GM12878 (cell line): ENCODE measurements at places on chromosomes 3 and 15.

DNA sequence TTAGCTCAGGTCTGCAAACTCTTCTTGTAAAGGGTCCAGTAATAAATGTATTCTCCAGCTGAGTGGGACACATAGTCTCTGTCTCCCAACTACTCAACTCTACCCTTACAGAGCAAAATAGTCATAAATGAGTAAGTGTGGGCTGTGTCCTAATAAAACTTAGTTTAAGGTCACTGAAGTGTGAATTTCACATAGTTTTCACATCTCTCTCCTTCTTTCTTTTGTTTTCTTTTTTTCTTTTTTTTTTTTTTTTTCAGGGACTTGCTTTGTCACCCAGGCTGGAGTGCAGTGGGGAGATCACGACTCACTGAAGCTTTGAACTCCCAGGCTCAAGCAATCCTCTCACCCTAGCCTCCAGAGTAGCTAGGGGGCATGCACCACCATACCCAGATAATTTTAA lies 1.9 kb upstream of the ACTL6A start:
- H3K27me3 ChIP-seq, result no peaks in the 10 kb centered on the region; the same call in 1 of the 2 replicates
- H3K4me3 ChIP-seq, result no peak overlapping the region
- no peaks in the 10 kb centered on the region for H3K36me3 ChIP-seq
- DNase-seq, result no peak
- H3K27ac ChIP-seq, result no peak overlapping the region

- no peak overlapping the region for H3K27ac ChIP-seq
- no peaks in the 10 kb centered on the region for H3K36me3 ChIP-seq
- no peak overlapping the region for H3K4me3 ChIP-seq
- H3K4me1 ChIP-seq, result no peaks in the 10 kb centered on the region
- no peak for DNase-seq
Observed at GRCh38 chr15:29664406-29664805, 157.9 kb downstream of the TJP1 start.

GRCh38 chr3:105284876-105285275 lies 81.8 kb upstream of the ALCAM start:
- H3K4me3 ChIP-seq, result no peak overlapping the region
- H3K4me1 ChIP-seq, result no peaks in the 10 kb centered on the region
- no peaks in the 10 kb centered on the region for H3K27me3 ChIP-seq
- H3K27ac ChIP-seq, result no peak overlapping the region
- no peak for DNase-seq
- H3K36me3 ChIP-seq, result no peaks in the 10 kb centered on the region

DNA sequence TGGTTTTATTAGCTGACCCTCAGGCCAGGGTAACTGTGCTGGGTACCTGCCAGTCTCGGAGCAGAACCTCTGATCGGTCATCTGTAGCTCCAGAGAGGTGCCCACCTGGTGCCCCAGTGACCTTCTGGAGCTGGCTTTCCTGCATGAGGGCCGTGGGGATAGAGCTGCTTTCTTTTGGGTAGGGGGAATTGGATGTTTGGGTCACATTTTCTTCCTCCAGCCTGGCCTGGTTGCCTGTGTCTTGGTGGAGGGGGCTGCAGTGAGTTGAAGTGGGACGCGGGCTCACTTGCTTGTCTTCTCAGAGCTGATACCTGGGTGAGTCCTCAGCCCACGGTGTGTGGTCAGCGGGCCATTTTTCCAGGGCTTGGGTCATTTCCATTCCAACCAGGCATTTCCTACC lies 2.6 kb downstream of the ZNF710 start:
- DNase-seq, result no peak
- no peaks in the 10 kb centered on the region for H3K27me3 ChIP-seq
- H3K27ac ChIP-seq, result peak overlapping the region; percentile 85

DNA sequence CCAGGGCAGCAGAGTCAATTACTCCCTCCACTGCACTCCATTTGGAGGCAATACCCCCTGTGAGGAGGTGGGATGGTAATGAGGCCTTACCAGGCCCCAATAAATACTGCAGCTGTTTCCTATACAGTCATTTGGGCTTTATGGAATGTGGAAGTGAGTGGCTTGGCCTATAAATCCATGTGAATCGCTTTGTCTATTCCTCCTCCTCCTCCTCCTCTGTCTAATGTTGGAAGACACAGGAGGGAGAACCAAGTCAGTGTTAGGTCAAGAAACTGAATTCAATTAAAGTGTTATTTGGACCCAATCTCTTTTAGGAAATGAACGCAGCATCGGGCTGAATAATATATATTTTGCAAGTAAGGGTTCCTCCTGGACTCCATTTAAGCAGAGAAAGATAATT lies 17.3 kb upstream of the SRGAP3 start:
- no peak overlapping the region for H3K4me3 ChIP-seq
- H3K27me3 ChIP-seq, result no peaks in the 10 kb centered on the region; the same call in none of the 2 replicates
- no peaks in the 10 kb centered on the region for H3K36me3 ChIP-seq
- H3K4me1 ChIP-seq, result no peaks in the 10 kb centered on the region

GRCh38 chr3:175041369-175041768 lies 182.2 kb downstream of the NAALADL2 start:
- H3K27me3 ChIP-seq, result no peaks in the 10 kb centered on the region
- no peak for DNase-seq
- H3K27ac ChIP-seq, result no peak overlapping the region

DNA sequence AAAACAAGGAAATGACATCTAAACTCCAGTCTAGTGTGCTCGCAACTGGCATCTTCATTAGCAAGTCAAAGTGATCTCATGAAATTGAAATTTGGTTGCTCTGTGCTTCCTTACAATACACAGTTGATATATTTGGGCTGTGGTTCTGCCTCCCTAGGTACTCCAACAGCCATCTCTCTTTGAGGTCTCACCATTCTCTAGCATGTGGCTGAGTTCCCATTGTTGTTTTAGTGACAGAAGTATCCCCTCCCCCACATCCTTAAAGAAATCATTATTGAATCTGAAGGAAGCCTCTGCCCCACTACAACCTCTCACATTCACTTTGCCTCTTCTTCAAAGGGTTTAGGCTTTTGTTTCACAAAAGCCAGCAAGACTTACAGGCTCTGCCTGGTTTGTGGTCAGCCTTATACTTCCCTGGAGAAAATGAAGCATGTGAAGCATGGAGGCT lies 516.5 kb downstream of the NLGN1 start:
- H3K4me3 ChIP-seq, result no peak overlapping the region
- no peak for DNase-seq
- H3K4me1 ChIP-seq, result no peaks in the 10 kb centered on the region
- no peak overlapping the region for H3K27ac ChIP-seq
- no peaks in the 10 kb centered on the region for H3K36me3 ChIP-seq

DNA sequence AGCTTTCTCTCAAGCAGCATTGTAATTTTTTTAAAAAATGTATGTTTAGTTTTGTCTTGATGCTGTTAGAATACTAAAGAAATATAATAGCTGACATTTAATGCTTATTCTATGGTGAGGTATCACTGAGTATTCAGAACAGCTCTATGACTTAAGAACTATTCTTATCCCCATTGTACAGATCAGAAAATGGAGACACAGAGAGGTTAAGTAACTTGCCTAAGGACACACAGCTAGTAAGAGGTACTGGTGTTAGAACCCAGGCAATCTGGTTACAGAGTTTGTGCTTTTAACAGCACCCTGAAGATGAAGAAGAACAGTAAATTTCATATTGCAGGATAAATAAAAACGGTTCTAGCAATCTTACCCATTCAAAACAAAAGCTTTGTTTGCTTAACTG lies 15.5 kb downstream of the PLA2G4D start:
- no peaks in the 10 kb centered on the region for H3K4me1 ChIP-seq
- no peak overlapping the region for H3K4me3 ChIP-seq
- H3K36me3 ChIP-seq, result no peaks in the 10 kb centered on the region
- no peak for DNase-seq
- no peak overlapping the region for H3K27ac ChIP-seq

DNA sequence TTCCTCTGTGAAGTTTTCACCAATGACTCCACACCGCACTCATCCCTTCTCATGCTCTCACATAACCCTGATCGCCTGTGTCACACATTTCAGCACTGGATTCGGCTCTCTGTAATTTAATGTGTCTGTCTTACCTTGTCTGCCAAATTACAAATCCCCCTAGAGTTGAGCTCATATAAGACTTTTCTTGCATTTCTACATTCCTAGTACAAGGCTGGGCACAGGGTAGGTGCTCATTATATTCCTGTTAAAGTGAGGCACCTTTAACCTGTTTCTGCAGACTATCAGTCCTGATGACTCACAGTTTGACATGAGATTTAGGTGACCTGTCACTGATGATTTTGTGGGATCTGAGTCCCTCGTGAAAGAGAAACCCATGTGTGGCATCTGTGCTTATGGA lies 22.6 kb downstream of the TGM5 start:
- no peak overlapping the region for H3K27ac ChIP-seq
- H3K36me3 ChIP-seq, result no peaks in the 10 kb centered on the region
- H3K4me1 ChIP-seq, result peaks cover 23% of the 10 kb centered on the region
- DNase-seq, result no peak
- H3K4me3 ChIP-seq, result no peak overlapping the region
- no peaks in the 10 kb centered on the region for H3K27me3 ChIP-seq
